Ovary (tissue), 10 donors: ENCODE measurements at places on chromosomes 4 and X.

DNA sequence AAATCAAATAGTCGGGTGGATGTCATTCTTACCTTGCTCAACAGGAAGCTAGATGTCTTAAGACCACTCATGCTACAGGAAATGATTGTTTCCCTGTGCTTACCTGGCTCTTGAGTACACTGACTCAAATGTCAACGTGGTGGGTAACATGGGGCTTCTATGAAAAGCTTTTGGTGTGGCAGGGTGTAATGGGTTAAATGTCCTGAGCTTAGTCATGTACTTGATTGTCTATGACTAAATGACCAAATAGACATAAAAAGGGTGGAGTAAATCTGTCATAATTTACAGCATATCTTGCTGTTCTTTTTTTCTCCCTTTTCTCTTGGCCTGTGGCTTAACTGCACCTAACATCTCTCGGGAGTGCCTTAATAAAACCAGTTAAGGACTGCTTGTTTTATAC is 44.9 kb downstream of the CCNG2 start:
- no peak for DNase-seq

GRCh38 chr4:168849030-168849675 is 160.9 kb downstream of the CBR4 start:
- no peak for DNase-seq

DNA sequence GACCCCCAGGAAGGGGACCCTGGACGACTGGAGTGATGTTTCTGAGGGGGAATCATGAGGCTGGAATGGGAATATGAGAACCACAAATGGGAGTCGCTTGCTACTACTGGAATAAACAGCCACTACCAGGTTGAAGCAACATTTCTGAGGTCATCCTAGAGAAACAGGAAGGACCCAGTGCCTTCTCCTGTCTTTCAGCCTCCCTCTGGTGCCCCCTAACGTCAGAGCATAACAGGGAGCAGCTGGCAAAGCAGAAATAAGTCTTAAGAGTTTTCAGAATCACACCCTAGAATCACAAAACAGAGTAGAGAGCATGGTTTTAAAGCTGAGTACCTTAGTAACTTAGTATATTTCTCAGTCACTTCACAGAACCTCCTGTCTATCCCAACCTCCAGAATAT is 347.8 kb upstream of the PITX2 start:
- no peak for DNase-seq

GRCh38 chr4:117550085-117550484 is 464.7 kb upstream of the TRAM1L1 start:
- DNase-seq: no peak

DNA sequence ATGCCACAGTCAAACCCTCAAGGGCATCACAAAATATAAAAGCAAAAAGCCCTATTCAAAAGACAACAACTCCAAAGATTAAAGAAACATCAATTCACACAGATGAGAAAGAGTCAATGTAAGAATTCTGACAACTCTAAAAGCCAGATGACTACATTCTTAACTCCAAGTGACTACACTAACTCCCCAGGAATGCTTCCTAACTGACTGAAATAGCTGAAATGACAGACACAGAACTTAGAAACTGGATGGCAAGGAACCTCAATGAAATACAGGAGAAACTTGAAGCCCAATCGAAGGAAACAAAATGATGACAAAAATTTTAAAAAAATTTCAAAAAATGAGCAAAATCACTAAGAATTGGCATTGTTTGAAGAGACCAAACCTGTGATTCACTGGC is 1047.6 kb upstream of the PCDH10 start:
- DNase-seq: no peak

DNA sequence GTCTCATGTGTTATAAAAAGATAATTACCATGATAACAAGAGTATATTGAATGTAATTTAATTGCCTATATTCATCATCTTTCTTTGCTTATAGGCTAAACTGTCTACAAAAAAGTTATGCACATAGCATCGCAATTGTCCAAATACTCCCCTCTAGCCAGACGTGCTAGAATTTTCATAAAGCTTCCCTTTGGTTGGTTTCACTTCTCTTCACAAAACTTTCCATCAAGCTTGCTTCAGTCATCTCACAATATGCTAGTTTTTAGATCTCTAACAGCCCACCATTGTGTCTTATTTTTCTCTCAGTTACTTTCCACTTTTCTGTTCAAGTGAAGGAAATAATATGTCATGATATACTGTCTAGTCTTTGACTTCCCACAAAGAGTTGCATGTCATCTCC is 448.3 kb upstream of the SPANXN1 start:
- DNase-seq: no peak

- no peak for DNase-seq
Measured at GRCh38 chr4:129146639-129147038, 50.7 kb downstream of the C4orf33 start.

GRCh38 chr4:141340458-141340857 is 119.8 kb downstream of the ZNF330 start:
- DNase-seq: no peak

GRCh38 chrX:46354481-46354880 is 190.7 kb downstream of the ZNF674 start:
- DNase-seq: no peak

DNA sequence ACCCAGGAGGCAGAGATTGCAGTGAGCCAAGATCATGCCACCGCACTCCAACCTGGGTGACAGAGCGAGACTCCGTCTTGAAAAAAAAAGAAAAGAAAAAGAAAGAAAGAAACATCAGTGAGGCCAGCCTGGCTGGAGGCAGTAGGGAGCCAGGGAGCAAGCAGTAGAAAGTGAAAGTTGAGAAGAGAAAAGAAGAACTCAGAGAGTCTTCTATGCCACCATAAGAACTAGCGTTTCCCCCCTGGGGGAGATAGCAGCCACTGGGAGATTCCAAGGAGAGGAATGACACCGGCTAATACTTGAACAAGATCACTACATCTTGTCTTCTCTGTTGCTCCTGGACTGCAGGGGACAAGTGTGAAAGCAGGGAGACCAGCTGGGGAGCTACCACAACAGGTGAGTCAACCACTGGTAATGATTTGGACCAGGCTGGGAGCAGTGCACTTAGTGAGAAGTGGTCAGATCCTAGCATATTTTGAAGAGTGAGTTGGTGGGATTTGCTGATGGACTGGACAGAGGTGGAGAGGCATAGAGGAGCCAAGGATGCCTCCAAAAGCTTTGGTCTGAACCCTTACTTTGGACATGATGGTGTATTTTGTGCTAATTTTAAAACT is 33.4 kb downstream of the SLC2A9 start:
- no peak for DNase-seq

- DNase-seq: no peak
Measured at GRCh38 chr4:40280586-40280985, 54.5 kb upstream of the CHRNA9 start.

GRCh38 chr4:106530821-106531220 is 162.2 kb upstream of the GIMD1 start:
- DNase-seq: no peak

DNA sequence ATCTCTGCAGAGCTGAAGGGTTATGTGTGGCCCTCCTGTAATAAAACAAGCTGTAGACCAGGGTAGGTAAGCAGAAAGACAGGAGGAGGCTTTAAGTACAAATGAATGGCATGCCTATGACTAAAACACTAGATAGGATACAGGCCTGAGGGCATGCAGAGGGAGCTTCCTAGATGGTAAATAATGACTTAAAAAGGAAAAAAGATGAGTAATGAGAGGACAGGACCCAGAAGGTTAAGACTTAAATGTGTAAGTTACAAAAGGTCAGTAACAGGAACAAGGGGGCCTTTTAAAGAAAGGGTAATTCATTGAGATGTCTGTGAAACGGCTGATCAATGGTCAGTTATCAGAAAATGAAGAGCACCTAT is 194.8 kb downstream of the SOWAHB start:
- DNase-seq: no peak

DNA sequence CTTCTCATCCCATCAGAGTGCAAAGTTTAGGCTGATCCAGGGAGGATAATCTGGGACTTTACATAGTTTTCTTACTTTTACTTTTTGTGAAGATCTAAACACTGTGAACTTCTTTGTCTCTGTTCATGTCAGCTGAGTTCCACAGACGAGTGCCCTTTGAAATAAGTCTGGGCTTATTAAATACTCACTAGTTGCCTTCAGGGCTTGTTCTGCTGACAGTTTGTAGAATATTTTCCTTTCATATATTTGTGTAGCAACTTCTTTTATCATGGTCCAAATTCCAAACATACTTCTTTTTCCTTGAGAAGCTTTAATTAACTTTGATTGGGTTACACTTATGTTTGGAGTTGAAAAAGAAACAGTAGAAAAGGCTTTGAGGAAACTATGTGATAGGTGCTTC is 109.6 kb downstream of the SH2D1A start:
- no peak for DNase-seq

- no peak for DNase-seq
Measured at GRCh38 chr4:178738026-178738425, 1295.8 kb upstream of the AGA start.

DNA sequence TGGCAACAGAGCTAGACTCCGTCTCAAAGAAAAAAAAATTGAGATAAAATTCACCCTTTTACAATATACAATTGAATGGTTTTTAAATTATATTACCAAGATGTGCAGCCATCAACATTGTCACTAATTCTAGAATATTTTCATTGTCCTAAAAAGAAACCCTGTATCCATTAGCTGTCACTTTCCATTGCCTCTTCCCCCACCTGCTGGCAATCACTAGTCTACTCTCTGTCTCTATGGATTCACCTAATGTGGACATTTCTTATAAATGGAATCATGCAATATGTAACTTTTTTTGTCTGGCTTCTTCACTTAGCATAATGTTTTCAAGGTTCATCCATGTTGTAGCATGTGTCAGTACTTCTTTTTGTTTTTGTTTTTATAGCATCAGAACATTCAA is 20.8 kb downstream of the ABHD18 start:
- no peak for DNase-seq

GRCh38 chrX:49053223-49054072 is 5.4 kb upstream of the CCDC120 start:
- DNase-seq: peak; percentile 83

GRCh38 chr4:16070203-16070602 is 13.6 kb downstream of the PROM1 start:
- no peak for DNase-seq

DNA sequence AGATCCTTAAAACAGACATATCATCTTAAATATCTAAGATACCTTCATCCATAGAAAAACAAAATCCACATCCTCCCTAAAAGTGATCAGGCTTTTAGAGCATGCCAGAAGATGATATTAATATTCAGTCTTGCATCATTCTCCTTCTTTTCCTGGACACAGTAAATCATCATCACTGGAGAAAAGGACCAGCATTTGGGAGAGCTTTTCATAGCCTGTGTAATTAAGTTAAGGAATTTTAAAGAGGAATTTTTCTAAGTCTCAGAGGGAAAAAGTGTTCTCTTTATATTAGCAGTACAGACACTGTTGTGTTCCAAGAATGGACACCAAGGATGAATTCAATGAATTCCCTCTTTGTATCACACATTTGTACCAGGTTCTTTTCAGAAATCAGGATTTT is 696 bp downstream of the SCRG1 start:
- DNase-seq: no peak

DNA sequence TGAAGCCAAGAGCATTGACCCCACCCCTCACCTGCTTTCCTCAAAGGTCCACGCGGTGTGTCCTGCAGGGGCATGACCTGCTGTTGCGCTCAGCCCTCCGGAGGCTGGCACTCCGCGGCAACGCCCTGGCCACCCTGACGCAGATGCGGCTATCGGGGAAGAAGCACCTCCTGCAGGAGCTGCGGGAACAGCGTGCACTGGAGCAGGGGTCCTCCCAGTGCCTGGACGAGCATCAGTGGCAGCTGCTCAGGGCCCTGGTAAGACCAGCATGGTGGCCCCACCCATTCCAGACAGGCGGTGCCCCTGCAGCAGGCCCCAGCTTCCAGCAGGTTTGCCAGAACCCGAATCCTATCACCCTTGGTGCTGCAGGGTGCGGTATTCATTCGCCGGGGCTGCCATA is 86.0 kb downstream of the EVC start:
- DNase-seq: no peak

DNA sequence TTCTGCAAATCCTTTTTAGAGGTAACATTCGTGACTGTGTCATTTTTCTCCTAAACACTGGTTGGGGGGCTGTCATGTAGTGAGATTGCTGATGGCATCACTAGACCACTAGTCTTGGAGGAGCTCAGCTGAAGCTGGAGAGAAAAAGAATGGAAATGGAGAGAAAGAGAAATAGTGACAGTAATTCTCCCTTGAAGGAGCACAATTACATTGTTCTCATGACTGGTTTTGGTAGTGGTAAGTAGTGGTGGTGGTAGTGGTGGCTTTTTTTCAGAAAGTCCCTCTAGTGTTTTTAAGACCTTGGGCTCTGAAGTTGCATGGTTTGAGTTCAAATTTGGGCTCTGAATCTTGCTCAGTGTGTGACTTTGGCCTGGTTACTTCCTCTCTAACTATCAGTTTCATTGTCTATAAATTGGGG is 99.8 kb downstream of the LARP7 start:
- no peak for DNase-seq

DNA sequence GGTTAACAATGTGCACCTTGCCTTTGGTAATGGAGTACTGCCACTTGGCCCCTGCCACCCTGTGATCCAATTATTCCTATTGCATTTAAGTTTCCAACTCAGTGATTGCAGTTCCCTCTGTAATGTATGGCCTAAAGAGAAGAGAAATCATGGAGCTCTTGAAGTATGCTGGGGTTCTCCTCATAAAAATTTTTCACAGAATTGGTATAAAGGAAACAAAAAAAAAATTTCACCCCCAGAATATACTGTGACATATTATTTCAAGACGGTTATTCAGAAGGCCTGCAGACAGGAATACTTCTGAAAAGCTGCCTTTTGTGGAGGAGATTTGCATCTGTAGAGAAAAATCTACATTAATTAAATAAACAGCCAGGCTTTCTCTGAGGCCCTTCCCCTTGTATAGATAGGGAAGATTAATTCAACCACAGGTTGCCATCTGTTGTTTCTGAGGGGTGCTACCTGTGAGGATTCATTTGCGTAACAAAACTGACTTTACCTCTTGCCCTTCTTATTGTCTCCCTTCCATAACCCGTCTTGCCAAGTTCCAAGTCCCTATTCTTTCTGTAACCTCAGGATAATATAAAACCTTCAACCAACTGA is 94.8 kb upstream of the LANCL3 start:
- DNase-seq: no peak

DNA sequence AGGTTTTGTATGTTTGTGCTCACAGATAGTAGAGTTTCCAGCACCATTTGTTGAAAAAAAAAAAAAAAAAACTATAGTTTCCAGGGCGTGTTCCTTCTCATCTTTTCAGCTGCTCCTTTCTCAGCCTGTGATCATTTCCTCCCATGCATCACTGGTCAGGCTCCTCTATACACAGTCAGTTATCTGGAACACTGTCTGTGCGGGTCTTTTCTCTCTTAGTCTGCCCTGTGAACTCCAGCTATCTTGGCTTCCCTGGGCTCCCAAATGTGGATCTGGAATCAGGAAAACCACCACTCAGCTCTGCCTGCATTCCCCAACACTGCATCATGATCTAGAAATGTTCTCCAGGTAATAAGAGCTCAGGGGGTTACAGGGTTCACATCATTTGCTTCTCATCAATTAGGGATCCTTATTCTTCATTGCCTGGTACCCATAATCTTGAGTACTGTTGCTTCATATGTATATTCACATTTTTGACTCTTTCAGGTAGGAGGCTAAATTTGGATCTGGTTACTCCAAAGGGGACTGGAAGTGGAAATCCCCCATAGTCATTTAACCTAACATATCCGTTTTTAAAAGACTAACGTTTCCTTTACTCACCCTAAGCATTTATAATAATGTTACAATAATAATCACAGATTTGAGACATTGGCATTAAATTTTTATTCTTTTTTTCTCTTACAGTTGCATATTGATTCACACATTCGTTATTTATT is 221.8 kb upstream of the KLF3 start:
- no peak for DNase-seq

GRCh38 chr4:139858436-139859205 is 193.0 kb downstream of the MGST2 start:
- no peak for DNase-seq
